ENCODE measurements at places on chromosomes 5 and 9. TPM values are rescaled to one million over a fixed set of nuclear protein-coding genes. Genes with fewer than 3 reads are reported as not detected.

TMEM215 gene
- total RNA-seq: not detected

DNA sequence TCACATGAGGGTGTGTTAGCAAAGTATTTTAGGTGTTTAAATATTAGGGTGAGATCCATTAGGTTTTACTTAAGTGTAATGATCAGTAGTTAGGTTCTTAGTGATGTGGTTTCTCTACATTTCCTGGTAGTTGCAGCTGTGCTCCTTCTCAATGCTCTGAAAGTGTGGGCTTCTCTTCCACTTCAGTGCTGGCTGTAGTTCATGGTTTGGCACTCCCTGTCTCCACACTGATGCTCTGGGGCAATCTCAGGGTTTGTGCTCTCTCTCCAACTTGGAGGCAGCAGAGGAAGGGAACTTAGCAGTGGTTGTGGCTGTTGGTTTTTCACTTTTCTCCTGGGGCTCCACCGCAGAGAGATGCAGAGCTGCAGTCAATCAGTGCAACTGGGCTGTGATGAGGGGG lies 507.5 kb downstream of the TMEM232 start:
- DNase-seq: no peak

ZNF474 gene
- total RNA-seq: 0.29 TPM

GRCh38 chr5:171980792-171981191 lies 25.6 kb downstream of the FBXW11 start:
- no peak for DNase-seq

DNA sequence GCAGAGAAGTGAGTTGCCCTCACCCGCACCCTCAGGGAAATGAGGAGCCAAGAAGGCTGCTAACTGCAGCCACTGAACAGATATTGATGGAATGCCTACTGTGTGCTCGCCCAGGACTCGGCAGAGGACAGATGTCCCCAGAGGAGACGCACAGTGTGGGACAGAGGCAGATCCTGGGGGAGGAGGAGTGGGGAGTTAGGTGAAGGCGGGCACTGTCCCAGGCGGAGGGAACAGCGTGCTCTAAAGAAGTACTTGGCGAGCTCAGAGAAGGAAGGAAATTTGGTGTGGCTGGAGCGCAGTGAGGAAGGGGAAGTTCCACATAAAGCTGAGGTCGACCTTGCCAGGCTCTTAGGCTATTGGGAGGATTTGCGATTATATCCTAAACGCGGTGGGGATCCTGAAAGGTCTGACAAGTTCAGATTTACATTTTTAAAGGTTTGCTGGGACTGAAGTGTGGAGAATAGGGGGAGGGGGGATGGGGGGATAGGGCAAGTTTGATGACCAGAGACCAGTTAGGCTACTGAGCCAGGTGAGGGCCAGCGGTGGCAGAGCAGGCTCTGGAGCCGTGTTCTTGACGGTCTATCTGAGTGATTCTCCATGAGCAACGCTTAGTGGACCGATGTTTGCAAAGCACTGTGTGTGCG lies 23.6 kb upstream of the CERCAM start:
- DNase-seq: no peak
